ENCODE measurements at places on chromosomes 12 and 14.

- DNase-seq, result no peak
Measured at GRCh38 chr14:80049055-80049454, 162.2 kb downstream of the DIO2 start.

- peak; percentile 48 for DNase-seq
Measured at GRCh38 chr12:34399631-34400410, 377.5 kb downstream of the ALG10 start.

DNA sequence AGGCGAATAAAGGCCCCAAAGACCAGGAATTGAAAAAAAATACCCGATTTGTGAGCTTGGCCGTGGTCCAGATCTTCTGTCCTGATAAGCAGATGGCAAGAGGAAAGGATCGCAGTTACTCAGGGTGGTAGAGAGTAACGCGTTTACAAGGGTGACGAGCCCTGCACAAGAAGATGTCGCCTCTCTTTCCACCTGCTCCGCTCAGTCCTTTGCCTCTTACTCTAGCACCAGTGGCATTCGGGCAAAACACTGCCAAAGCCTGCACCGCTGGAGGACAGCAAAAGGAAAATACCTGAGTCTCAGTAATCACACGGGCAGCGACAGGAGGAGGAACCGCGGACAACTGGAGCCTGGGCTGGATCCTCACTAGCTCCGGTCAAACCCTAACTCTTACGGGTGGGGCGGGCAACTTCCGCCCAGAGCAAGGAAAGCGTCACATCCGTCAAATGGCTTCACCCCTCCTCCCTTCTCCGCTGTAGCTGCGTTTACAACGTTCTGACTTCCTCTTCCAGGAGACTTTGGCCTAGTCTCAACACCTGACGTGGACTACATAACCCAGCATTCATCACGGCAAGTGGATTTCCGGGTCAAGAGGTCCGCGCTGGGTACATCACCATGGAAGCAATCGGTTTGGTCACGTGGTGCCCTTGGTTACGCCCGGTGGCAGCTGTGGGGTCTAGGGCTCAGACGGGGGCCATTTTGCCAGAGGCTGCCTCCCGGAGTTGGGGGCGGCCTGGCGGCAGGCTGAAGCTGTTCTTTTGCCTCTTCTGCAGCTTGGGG, at the start of the genes KLHL28 and TOGARAM1:
Gene KLHL28 (minus strand): TSS at position 394 of the 780 bp plus-strand sequence. CDS start 16,019 bp downstream, outside the sequence.
Gene TOGARAM1 (plus strand): TSS at position 637 of the 780 bp plus-strand sequence. CDS start 232 bp downstream, outside the sequence.
- DNase-seq, result peak; percentile 96

- DNase-seq, result no peak
Measured at GRCh38 chr12:123040106-123040505, 59.6 kb downstream of the ARL6IP4 start.

DNA sequence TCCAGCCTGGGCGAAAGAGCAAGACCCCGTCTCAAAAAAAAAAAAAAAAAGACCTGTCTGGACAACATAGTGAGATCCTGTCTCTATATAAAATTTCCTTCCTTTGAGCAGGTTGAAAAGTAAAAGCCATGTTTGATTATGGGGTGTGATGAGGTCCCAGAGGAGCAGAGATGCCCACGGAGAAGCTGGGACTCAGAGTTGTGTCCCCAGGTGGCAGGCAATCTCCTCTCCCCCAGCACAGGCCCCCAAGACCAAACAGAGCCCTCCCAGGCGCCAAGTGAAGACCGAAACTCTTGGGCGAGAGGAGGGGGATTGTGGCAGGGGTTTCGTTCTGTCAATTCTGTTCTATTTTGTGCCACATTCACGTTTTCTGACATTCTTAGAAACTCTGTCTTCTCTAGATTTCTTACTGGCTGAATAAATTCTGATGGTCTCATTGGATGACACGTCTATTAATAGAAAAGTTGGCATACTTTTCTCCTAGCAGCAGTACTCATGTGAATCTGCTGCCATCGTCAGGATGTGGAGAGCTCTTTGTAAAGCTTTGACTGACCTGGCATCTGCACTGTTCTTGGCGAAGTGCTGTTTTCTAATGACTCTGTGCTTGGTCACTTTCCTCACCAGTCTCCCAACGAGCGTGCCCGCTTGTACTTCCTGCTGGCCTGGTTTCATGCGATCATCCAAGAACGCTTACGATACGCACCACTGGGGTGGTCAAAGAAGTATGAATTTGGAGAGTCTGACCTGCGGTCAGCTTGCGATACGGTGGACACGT, 43.4 kb downstream of the HSP90AA1 start:
- DNase-seq, result no peak

- peak; percentile 43 for DNase-seq
Measured at GRCh38 chr12:108583991-108584390, 13.9 kb downstream of the TMEM119 start.

DNA sequence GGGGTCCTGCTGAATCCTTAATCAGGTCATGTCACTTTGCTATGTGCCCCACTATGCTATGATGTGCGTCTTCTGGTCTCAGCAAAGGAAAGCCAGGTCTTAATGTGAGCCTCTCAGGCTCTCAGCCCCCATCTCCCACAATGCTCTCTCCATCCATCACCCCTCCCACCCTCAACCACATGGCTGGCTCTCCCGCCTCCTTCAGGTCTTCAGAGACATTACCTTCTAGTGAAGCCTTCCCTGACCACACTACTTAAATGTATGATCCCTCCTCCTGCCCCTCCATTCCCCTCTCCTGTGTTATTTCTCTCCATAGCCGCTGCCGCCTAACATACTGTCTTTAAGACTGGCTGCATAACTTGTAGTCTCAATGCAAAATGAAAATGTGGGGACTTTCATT, 50.5 kb downstream of the KRT80 start:
- no peak for DNase-seq

DNA sequence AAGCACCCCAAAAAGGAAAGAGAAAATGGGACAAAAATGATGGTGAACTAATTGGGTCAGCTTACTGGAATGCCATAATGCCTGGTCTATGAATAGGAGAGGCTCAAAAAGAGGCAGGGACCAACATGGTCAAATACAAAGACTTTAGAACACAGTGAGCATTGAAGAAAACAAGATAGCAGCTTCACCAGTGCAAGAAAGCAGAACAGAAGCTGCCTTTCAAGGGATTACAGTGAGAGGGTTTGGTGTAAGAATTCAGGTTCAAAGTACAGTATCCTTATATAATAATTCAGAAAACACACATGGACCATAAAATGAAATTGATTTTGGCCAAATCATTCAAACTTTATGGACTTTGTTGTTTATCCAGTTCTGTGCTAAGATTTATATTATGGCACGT, 162.1 kb downstream of the NAV3 start:
- DNase-seq, result no peak

- DNase-seq, result no peak
Measured at GRCh38 chr14:32457213-32457920, 128.3 kb downstream of the AKAP6 start.

GRCh38 chr12:52798671-52799504, 3.0 kb upstream of the KRT3 start:
- DNase-seq, result peak; percentile 43

- no peak for DNase-seq
Measured at GRCh38 chr14:90531497-90531896, 134.7 kb downstream of the CALM1 start.

- no peak for DNase-seq
Measured at GRCh38 chr12:93706387-93706786, 29.2 kb downstream of the CRADD start.

- no peak for DNase-seq
Measured at GRCh38 chr12:114821570-114821969, 137.6 kb upstream of the TBX3 start.

- DNase-seq, result no peak
Measured at GRCh38 chr12:77537663-77538062, 293.0 kb upstream of the NAV3 start.

- DNase-seq, result no peak
Measured at GRCh38 chr14:76109087-76109880, 42.4 kb upstream of the GPATCH2L start.

- no peak for DNase-seq
Measured at GRCh38 chr12:116126610-116127009, 150.9 kb downstream of the MED13L start.

- no peak for DNase-seq
Measured at GRCh38 chr12:118336123-118336522, 36.6 kb downstream of the TAOK3 start.

- no peak for DNase-seq
Measured at GRCh38 chr12:68888243-68888642, 44.7 kb downstream of the CPM start.

GRCh38 chr12:26177283-26177682, 18.1 kb upstream of the SSPN start:
- no peak for DNase-seq

DNA sequence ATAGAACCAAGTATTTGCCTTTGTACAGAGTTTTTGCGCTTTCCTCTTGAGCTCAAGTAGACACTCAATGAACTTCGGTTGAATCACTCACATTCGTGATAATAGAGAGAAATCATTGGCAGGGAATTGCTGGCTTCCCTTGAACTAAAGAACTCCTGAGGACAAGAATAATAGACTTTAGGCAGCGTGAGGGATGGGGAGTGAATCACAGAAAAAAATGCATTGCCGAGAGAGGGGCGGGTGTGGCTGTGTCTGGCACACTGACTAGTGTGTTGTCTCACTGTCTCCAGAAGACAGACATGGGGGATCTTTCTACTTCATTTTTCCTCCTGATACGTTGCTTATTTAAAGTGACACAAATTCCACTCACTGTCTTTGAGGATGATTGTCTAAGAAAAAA, 805.2 kb downstream of the BCL11B start:
- DNase-seq, result no peak

DNA sequence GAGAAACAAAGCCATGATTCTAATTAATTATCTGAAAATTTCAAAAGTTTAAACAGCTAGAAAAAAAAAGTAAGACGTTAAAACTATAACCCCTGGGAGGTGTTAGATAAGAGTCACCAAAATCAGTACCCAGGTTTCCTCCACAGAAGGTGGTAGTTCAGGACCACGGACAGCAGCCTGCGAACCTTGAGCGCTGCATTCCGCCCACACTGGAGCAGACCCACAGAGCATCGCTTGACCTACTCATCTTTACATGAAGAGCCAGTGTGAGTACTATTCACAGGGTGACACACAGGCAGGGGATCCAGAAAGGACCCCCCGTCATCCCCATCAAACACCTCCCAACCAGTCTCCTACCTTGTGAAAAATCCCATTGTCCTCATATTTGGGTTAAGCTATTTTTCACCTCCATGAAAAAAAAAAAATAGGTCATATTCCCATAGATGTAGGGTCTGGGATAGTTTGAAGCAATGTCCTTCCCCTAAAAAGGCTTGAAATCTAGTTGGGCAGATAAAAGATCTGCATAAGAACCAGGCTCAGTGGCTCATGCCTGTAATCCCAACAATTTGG, 8.8 kb upstream of the CHGA start:
- no peak for DNase-seq

- no peak for DNase-seq
Measured at GRCh38 chr12:2970744-2971143, 11.5 kb downstream of the TEAD4 start.

Data from upper lobe of right lung (tissue), 1 donor.